ENCODE measurements at places on chromosomes 4 and X. TPM values are rescaled to one million over a fixed set of nuclear protein-coding genes. Genes with fewer than 3 reads are reported as not detected.

Gene S100P
- polyA plus RNA-seq, result 5.0 TPM

Gene UGT2A1
- 0.04 TPM for polyA plus RNA-seq

Gene IDS
- polyA plus RNA-seq, result 45.0 TPM

Gene PPP4R3C
- not detected for polyA plus RNA-seq

Gene MAGEA2
- not detected for polyA plus RNA-seq

GRCh38 chrX:39222346-39223113, 421.3 kb downstream of the MID1IP1 start:
- DNase-seq, result no peak
- no peak overlapping the region for H3K27ac ChIP-seq
- H3K36me3 ChIP-seq, result no peaks in the 10 kb centered on the region
- peaks cover 27% of the 10 kb centered on the region for H3K4me1 ChIP-seq

DNA sequence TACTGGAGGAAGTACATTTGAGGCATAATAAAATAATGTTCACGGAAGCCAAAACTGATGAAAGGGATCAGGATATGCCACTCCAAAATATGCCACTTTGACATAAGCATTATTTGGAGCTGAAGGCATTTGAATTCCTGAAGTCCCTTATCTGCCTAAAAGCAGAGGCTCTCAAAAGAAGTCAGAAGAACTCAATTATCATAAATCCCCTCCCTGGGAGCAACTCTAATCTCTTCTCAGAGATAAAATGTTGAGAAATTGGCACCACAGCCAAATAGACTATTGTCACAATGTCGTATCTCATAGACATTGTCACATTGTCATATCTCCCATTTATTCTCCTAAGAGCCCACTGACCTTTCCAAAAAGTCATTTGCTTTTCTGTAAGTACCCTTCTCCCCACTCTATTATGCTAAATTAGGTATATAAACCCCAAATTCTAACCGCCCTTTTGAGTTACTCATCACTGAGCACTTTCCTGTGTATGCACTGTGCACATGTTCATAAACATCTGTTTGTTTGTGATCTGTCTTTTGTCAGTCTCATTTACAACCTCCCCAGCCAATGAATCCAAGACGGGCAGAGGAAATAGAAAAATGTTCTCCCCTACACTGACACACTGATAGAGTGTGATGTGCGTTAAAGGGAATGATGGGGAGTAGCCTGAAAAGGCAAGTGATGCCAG, 78.5 kb upstream of the NAF1 start:
- no peaks in the 10 kb centered on the region for H3K4me1 ChIP-seq
- no peak overlapping the region for H3K27ac ChIP-seq
- no peak for DNase-seq
- no peaks in the 10 kb centered on the region for H3K27me3 ChIP-seq
- no peaks in the 10 kb centered on the region for H3K36me3 ChIP-seq

DNA sequence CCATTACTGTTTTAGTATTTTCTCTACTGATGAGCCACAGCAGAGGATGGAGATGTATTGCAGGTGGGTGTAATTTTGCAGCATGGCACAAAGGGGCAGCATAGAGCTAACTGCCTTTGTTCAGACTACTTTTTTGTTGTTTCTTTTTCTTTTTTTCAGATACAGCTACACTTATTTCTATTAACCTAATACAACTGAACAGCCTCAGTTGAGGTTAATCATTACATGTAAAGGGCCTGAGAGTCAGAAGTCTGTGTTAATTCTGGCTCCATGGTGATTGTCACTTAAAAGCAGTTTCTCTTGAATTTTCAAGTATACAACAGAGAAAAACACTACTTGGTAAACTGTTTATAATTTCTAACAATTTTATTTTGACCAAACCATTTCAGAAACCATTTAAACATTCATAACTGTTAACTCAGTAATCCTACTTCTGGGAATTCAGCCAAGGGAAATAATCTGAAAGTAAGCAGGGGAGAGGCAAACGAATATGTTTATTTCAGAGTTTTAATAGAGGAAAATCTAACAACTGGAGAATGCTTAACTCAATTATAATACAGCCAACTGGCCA, 13.9 kb upstream of the PPEF2 start:
- no peaks in the 10 kb centered on the region for H3K27me3 ChIP-seq
- peaks cover 13% of the 10 kb centered on the region for H3K36me3 ChIP-seq
- peak; percentile 63 for DNase-seq
- no peak overlapping the region for H3K4me3 ChIP-seq
- H3K4me1 ChIP-seq, result peaks cover 8% of the 10 kb centered on the region
- H3K27ac ChIP-seq, result no peak overlapping the region

GRCh38 chr4:139665690-139666529, at the start of gene MGST2:
MGST2 (plus strand) TSS chr4:139665819; CDS start chr4:139666020, 201 bp downstream.
- H3K4me1 ChIP-seq, result peaks cover 50% of the 10 kb centered on the region
- peak within 1 kb of the TSS; percentile 57 for H3K4me3 ChIP-seq
- H3K27me3 ChIP-seq, result no peaks in the 10 kb centered on the region

DNA sequence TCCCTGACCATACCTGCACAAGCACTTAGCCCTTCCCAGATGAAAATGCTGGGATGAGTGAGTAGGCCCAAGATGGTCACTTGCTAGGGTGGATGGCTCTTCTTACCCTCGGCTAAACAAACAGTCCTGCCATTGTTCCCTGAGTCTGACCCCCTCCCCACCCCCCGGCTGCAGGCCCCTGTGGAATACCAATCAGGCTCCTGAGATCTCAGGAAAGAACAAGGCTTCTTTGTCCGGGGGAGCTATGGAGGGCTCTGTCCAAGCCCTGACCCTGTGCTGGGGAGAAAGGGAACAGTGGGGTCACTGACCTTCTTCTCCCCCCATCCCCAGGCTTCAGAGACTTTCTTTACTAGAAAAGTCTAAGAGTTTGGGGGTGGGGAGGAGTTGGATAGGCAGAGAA, 6.0 kb downstream of the PLP1 start:
- no peak overlapping the region for H3K4me3 ChIP-seq
- no peaks in the 10 kb centered on the region for H3K27me3 ChIP-seq
- no peaks in the 10 kb centered on the region for H3K4me1 ChIP-seq
- H3K36me3 ChIP-seq, result no peaks in the 10 kb centered on the region

- H3K36me3 ChIP-seq, result peaks cover 6% of the 10 kb centered on the region
- H3K27ac ChIP-seq, result no peak overlapping the region
- no peaks in the 10 kb centered on the region for H3K27me3 ChIP-seq
- H3K4me3 ChIP-seq, result no peak overlapping the region
These were observed 11.4 kb upstream of the MCUB start for GRCh38 chr4:109548655-109549054.

GRCh38 chrX:72245461-72246089, 6.7 kb upstream of the ERCC6L start:
- no peak overlapping the region for H3K4me3 ChIP-seq
- peak; percentile 19 for DNase-seq
- H3K36me3 ChIP-seq, result no peaks in the 10 kb centered on the region
- no peak overlapping the region for H3K27ac ChIP-seq
- no peaks in the 10 kb centered on the region for H3K27me3 ChIP-seq

DNA sequence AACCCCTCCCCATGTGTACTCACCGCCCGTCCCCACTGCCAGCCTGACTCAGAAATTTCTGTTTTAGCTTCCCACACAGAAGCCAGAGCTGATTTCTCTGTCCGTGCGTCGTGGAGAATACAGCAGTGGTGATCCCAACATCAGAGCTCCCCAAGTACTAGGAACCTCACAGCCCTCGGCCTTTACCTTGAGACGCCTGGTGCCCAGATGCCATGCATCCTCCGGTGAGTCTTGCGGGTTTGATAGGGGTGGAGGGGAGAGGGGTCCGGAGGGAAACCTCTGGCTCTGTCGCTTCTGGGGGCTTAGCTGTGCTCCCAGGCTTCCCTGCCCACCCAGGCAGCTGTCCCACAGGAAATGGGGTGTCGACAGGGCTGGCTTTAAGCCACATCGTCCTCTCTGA, 2.1 kb downstream of the LOC101059915 start:
- no peaks in the 10 kb centered on the region for H3K36me3 ChIP-seq
- H3K4me1 ChIP-seq, result no peaks in the 10 kb centered on the region
- no peaks in the 10 kb centered on the region for H3K27me3 ChIP-seq
- no peak overlapping the region for H3K27ac ChIP-seq

GRCh38 chr4:105170711-105171110, 24.0 kb downstream of the TET2 start:
- no peak overlapping the region for H3K4me3 ChIP-seq
- no peak for DNase-seq
- no peaks in the 10 kb centered on the region for H3K36me3 ChIP-seq
- H3K27ac ChIP-seq, result no peak overlapping the region
- no peaks in the 10 kb centered on the region for H3K4me1 ChIP-seq

- H3K27me3 ChIP-seq, result no peaks in the 10 kb centered on the region
- no peaks in the 10 kb centered on the region for H3K4me1 ChIP-seq
- no peak overlapping the region for H3K4me3 ChIP-seq
- H3K36me3 ChIP-seq, result no peaks in the 10 kb centered on the region
- DNase-seq, result no peak
These were observed 175.8 kb upstream of the MTMR8 start for GRCh38 chrX:64571011-64571410.

DNA sequence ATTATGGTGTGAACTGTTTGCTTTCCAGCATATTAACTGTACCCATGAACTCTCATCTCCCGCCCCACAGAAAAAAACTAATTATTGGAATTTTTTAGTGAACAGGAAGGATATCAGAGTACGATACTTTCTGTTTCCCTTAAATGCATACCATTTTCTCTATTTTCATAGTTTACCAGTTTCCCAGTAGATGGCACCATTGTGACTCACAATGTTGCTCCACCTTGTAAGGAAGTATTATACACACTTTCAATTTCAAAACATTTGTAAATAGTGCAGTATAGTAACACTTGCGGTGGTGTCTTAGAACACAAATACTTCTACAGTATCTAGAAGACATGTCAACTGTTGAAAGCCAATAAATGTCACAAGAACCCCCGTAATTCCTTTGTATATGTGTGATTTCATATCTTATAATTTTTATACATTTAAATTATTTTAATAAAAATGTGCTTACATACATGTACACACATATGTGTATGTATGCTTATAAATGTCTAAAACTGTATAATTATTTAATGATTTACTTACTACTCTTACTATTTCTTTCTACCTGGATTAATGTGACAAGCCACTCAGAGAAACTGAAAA, 167.3 kb downstream of the SLIT2 start:
- H3K27ac ChIP-seq, result no peak overlapping the region
- peak overlapping the region; percentile 5 for H3K4me3 ChIP-seq
- H3K36me3 ChIP-seq, result no peaks in the 10 kb centered on the region
- H3K27me3 ChIP-seq, result no peaks in the 10 kb centered on the region

GRCh38 chr4:147709999-147710398, 21.9 kb upstream of the ARHGAP10 start:
- H3K4me1 ChIP-seq, result no peaks in the 10 kb centered on the region
- H3K27ac ChIP-seq, result no peak overlapping the region
- H3K27me3 ChIP-seq, result no peaks in the 10 kb centered on the region
- no peaks in the 10 kb centered on the region for H3K36me3 ChIP-seq

DNA sequence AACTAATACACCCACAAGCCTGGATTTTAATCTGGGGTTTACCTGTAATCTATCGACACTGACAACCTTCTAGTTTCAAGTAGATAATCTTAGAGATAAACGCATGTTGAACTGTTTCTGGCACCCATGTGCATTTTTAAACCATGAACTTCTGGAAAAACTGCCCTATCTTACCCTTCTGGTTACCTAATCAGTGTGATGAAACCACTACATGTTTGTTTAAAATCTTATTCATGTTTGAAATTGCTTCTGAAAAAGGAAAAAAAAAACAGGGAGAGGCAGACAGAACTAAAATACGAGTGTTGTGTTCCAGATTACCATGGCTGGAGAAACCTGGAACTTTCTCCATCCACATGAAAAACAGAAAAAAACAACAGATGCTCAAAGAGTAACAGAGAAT, 139.3 kb downstream of the MID1IP1 start:
- H3K36me3 ChIP-seq, result no peaks in the 10 kb centered on the region
- no peak for DNase-seq
- H3K27ac ChIP-seq, result no peak overlapping the region
- no peaks in the 10 kb centered on the region for H3K27me3 ChIP-seq
- no peaks in the 10 kb centered on the region for H3K4me1 ChIP-seq
- H3K4me3 ChIP-seq, result no peak overlapping the region

- no peak for DNase-seq
- no peak overlapping the region for H3K4me3 ChIP-seq
- H3K27ac ChIP-seq, result no peak overlapping the region
- peaks cover 18% of the 10 kb centered on the region for H3K4me1 ChIP-seq
- no peaks in the 10 kb centered on the region for H3K27me3 ChIP-seq
These were observed 183.1 kb upstream of the LEF1 start for GRCh38 chr4:108351791-108352190.

GRCh38 chr4:95701500-95702170, 138.3 kb upstream of the PDHA2 start:
- H3K36me3 ChIP-seq, result no peaks in the 10 kb centered on the region
- no peaks in the 10 kb centered on the region for H3K27me3 ChIP-seq
- no peaks in the 10 kb centered on the region for H3K4me1 ChIP-seq
- H3K27ac ChIP-seq, result no peak overlapping the region

GRCh38 chr4:54272051-54272450, 43.0 kb downstream of the PDGFRA start:
- no peak for DNase-seq
- no peaks in the 10 kb centered on the region for H3K4me1 ChIP-seq
- H3K27me3 ChIP-seq, result peaks cover 2% of the 10 kb centered on the region
- H3K4me3 ChIP-seq, result no peak overlapping the region

GRCh38 chr4:8916906-8917305, 45.3 kb upstream of the HMX1 start:
- no peaks in the 10 kb centered on the region for H3K36me3 ChIP-seq
- DNase-seq, result no peak
- H3K27me3 ChIP-seq, result peaks cover 5% of the 10 kb centered on the region
- H3K27ac ChIP-seq, result no peak overlapping the region

DNA sequence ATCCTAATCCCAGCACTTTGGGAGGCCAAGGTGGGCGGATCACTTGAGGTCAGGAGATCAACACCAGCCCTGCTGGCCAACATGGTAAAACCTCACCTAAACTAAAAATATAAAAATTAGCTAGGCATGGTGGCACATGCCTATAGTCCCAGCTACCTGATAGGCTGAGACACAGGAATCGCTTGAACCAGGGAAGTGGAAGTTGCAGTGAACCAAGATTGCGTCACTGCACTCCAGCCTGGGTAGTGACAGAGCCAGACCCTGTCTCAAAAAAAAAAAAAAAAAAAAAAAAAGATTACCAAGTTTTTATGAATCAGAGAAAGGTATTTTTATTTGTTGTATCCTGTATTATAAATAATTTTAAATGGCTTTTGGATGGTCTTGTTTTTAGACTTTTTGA, 15.1 kb downstream of the TRAPPC11 start:
- no peaks in the 10 kb centered on the region for H3K4me1 ChIP-seq
- H3K27me3 ChIP-seq, result no peaks in the 10 kb centered on the region
- H3K4me3 ChIP-seq, result no peak overlapping the region
- no peak overlapping the region for H3K27ac ChIP-seq
- no peak for DNase-seq

- no peaks in the 10 kb centered on the region for H3K27me3 ChIP-seq
- peak; percentile 22 for DNase-seq
- peak overlapping the region; percentile 73 for H3K27ac ChIP-seq
- peaks cover 14% of the 10 kb centered on the region for H3K4me1 ChIP-seq
These were observed 55.3 kb upstream of the RAPGEF2 start for GRCh38 chr4:159047478-159048165.

Data from large intestine (tissue), 12 donors.